ENCODE measurements at places on chromosomes 3 and 15.

DNA sequence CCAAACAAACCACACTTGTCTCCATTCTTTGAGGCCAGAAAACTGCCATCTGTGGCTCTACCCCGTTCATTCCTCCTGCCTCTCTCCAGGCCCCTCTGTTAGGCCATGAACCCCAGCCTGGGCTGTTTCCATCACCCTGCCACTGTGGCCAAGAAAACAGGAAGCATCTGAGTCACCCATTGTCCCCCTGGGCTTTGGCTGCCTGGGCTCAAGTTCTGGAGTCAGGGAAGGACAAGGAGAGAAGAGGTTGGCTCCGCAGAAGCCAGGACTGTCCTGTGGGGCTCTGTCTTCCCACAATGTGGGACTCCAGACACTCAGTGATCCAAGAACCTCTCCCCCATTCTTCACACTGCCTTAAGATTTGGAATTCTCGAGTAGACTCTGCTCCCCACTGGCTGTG is 14.8 kb upstream of the LCTL start:
- DNase-seq = no peak

DNA sequence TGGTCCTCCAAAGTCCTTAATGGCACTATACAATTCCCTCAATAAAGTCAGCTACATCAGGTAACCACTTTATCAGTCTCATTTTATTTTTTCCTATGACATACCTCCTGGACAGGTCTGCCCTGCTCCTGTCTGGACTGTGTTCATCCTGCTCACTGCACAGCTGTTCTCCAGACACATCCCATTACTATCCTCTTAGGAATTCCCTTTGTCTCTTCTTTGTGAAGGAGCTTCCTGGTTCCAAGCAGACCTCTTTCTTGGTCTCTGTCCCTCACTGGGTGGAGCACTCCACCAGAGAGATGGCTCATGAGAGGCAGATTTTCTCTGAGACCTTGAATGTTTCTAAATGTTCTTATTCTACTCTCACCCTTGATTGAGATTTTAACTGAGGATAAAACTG is 60.1 kb downstream of the KY start:
- no peak for DNase-seq

GRCh38 chr3:122030381-122031122 is 8.5 kb upstream of the ILDR1 start:
- no peak for DNase-seq

DNA sequence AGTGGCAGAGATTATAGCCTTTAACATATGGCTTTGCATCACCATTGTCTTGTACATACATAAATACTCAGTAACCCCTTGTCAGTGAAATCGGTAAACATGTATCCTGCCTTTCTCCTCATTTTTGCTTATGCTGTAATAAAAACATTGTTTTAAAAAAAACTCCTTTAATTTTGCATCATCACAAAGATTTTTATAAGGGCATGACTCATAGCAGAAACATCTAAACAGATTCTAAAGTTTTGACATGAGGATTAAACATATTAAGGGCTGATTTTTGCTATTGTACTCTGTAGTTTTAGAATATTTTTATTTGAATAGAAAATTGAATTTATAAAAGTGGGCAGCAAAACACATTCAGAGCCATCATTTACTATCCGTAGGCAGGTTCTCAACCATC is 275.9 kb downstream of the ZIC4 start:
- DNase-seq = no peak

DNA sequence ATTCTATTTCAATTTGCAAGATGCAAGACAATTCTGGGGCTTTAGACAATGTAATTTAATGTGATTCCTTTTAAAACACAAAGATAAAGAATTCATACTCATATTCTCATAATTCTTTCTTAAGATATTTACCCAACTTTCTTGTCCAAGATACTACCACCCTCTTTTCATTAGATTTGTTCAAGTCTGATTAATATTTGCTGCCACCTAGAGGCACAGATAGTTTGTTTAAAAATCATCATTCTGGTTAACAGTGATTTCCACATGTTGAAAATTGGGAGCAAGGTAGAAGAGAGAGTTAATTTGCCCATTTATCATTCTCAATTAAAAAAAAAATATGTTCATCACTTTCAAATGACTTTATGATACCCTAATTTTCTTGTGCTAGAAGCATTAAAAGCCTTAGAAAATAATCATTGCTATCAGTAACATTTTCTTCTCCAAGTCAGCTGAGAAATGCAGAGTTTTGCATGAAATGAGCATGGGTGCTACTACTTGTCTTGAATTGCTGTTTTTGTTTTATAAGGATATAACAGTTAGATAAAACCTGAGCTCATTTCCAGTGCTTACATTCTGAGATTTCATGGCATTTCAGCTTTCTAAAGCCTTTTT is 11.6 kb downstream of the TAMM41 start:
- DNase-seq = no peak

GRCh38 chr3:79187426-79187825 is 580.4 kb downstream of the ROBO1 start:
- no peak for DNase-seq

GRCh38 chr3:177467247-177467985 is 270.1 kb upstream of the TBL1XR1 start:
- DNase-seq = no peak

GRCh38 chr15:88847144-88847543 is 43.9 kb downstream of the ACAN start:
- DNase-seq = no peak

DNA sequence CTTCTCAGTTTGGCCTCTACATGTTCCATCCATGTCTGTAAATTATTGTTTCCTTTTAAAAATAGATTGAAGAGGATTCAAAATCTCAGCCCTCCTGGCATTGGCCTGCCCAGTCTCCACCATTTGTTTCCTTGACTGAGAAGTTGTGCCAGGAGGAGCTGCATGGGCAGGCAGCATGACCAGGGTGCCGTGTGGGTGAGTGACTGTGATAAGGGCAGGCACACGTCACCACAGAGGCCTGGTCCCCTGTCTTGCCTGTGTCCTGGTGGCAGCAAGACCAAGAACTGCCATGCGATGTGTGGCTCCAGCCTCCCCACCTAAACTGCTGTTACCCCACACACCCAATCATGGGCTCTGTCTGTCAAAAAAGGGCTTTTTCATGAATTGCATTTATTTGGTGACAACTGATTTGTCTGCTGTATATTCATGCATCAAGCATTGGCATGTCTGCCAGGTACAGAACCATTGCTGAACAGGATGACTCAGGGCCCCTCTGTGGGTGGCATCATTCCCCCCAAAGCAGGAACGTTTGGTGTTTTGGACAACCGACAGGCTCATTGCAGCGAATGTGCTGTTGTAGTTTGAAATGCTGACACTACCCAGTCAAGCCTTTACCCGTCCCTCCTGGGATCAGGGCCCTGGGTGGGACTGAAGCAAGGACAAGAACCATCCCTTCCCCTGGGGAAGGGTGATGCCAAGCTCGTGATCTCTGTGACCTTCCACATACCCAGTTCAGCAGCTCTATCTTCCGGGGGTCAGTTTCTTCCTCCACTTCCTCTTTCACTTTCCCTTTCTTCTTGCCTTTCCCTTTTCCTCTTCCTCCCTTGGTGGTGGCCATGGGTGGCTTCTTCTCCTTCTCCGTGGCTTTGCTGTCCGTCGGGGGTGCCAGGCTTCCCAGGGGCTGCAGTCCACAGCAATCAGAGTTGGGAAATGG is 51.6 kb downstream of the TRPM1 start:
- DNase-seq = no peak

- no peak for DNase-seq
These were observed 296.2 kb downstream of the ZBTB20 start for GRCh38 chr3:114850898-114851297.

DNA sequence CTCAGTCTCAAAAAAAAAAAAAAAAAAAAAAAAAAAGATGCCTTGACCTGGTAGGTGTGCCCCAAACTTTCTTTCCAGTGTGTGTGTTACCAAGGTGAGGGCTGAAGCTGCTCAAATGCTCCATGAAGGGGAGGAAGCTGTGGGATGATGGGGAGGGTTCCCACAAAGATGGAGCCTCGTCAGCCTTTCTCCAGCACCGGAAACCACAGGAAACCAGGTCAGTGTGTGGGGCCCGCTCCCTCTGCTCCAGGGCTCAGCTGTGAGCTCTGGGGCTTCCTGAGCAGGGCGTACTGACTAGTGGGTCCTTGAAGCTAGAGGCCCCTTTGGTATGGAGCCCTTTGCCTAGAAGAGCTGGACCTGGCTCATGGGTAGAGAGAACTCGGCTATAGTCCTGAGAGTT is 681 bp upstream of the IL17RE start:
- DNase-seq = no peak

DNA sequence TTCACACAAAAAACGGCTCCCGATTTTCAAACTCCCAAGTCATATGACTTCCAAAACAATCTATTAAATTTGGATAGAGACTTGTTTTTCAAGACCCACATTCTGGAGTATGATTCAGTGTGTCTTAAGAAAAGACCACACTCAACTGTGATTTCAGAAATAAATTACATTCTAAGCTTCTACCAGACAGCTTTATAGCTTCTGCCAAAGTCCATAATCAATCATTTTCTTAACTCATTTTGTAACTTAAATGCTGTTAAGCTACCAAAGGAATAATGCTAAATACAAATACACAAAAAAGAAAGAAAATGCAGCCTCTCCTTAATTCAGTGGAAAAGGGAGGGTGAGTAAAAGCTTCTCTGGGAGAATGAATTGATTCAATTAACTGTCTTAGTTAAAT is 192.3 kb upstream of the P2RY1 start:
- DNase-seq = no peak

DNA sequence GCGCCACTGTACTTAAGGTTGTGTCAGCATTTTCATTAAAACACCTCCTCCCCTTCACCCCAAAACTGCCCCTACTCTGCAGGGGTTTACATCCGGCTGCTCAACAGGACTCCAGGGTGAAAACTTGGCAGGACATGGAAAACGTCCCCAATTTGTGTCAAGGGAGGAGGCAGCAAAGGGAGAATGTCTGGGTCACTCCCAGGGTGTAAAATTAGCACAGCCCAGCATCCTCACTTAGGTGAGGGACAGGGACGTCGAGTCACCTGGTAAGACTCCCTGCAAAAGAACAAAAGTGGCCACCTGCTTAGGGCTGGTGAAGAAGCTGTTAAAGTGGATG is 532.3 kb downstream of the FOXP1 start:
- DNase-seq = no peak

DNA sequence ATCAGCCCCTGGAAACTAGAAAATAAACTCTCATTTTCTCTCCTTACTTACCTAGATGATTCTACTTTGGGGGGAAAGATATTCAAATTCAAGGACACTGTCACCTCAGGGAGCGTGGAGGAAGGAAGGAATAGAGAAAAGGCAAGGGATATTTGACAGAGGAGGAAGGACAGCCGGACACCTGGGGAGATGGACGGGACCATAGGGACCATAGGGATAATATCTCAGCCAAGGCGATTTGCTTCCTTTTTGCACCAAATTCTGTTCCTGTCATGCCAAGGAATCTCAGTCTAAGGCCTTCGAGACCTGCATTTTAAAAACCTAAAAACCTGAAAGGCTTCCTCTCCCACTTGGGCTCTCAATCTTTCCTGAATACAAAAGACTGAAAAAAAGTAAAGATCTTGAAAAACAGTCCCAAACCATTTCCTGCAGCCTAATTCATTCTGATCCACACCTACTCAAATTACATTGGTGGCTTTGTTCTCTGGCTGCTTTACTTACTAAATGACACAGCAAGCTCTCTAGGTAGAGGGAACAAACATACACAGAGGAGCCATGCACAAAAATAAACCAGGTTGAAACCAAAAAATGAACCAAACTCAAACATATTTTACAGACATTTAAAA is 73.9 kb upstream of the SLC24A5 start:
- peak; percentile 65 for DNase-seq

GRCh38 chr3:143769616-143770015 is 78.7 kb downstream of the SLC9A9 start:
- DNase-seq = peak; percentile 10

- peak; percentile 24 for DNase-seq
These were observed 15.3 kb downstream of the B3GNT5 start for GRCh38 chr3:183268366-183268765.

GRCh38 chr3:167866331-167866730 is 130.8 kb downstream of the SERPINI1 start:
- no peak for DNase-seq

- DNase-seq = no peak
These were observed 192.6 kb upstream of the PRICKLE2 start for GRCh38 chr3:64417816-64418215.

- DNase-seq = no peak
These were observed 8.5 kb upstream of the FGD5 start for GRCh38 chr3:14810070-14810791.

DNA sequence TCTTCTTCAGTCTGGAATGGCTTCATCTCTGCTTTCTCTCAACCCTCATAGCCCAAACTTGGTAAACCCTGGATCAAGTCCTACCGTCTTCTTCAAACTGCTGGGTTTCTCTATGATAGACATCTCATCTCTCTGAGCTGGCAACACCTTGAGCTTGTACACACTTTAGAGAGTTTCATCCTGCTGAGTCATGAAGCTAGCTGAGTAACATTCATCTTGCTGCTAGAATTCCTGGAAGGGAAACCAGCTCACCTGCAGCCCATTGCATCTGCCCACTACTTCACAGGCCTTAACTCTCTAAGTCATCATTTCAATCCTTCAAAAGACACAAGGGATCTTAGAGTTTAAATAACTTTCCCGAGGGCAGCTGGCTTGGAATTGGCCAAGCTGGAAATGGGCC is 175.5 kb upstream of the RORA start:
- DNase-seq = no peak

GRCh38 chr3:4693620-4694019 is 200.5 kb downstream of the ITPR1 start:
- no peak for DNase-seq
